Glomerular endothelial cell (primary cell): ENCODE measurements at places on chromosomes 16 and 17.

GRCh38 chr16:11089504-11090124 is 145.2 kb downstream of the CLEC16A start:
- DNase-seq, result no peak

DNA sequence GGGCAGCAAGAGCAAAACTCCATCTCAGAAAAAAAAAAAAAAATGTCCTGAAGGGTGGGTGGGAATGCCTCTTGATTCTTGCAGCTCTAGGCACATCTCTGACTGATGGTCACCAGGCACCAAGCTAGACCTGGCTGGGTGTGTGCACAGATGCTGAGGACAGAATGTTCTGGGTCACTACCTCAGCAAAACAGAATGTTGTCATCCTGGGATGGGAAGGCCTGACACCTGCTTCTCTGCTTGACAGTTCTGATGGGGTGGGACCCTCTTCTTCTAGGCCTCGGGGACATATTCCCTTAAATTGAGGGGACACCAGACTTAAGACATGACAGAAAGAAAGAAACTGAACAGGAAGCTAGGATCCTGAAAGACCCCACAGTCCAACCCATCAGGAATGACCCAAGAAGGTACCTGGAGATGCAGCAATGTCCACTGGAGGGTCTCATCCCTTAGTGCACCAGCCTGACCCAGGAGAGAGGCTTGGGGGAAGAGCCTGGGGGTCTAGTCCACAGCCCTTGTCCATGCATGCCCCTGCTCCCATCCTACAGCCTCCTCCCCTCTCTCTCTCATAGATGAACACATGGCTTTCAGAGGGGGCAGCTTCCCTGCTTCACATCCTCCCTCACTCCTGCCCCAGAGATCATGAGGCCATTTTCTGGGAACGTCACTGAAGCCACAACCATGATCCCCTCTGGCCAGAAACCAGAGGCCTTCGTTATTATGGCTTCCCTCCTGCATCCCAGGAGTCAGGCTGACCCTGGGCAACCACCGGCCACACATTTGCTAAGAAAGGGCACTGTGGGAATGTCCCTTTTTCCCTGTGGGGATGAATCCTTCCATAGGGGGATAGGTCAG is 3.8 kb upstream of the STAT5B start:
- no peak for DNase-seq

DNA sequence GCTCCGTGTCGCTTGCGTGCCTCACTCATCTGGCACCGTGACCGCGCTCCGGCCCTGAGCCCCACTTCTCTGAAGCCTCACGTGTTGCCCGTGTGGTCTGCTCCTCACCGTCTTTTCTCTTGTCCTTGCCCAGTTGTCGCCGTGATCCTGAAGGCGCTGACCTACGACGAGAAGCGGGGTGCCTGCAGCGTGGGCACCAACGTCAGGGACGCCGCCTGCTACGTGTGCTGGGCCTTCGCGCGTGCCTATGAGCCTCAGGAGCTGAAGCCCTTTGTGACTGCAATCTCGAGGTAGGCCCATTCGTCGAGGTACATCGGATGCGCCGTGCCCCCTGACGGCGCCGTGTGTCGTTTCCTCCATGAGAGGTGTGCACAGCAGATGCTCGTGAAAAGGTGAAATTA is 30.3 kb upstream of the ZNF750 start:
- DNase-seq, result no peak

DNA sequence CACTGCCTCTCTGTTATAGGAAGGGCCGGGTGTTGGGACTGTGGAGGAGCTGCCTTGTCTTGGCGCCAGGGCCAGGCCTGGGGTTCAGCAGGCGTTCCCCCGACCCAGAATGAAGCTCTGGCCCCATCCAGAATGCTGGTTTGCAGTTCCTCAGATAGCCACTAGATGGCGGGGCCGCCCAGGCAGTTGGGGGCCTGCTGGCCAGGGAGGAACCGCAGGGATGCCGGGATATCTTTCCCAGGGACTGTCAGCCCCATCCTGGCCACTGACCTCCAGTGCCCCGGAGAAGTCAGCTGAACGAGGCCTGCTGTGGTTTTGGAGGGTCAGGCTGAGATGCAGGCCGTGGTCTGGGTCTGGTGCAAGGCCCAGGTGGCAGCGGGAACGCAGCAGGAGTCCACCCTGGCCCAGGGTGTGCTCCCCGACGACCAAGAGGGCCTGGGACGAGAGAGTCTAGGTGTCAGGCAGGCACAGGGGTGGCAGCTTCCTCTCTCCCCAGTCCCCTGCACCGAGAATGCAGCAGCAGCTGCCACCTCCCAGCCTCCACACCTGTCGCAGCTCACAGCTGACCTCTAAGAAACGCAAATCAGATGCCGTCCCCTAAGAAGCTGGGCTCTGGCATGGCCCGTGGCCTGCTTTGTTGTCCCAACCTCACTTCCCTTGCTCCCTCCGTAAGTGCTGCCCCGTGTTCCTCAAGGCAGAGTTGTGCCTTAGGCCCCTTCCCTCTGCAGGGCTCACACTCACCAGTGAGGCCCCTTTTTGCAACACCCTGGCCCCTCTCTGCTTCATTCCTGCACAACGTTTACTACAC is 51.2 kb downstream of the RMI2 start:
- no peak for DNase-seq

GRCh38 chr16:30910427-30911029 is 12.8 kb upstream of the FBXL19 start:
- DNase-seq, result no peak

- DNase-seq, result no peak
Observed at GRCh38 chr17:5121186-5121841, 5.5 kb downstream of the USP6 start.
